ENCODE measurements at places on chromosomes 6 and 20.

GRCh38 chr6:33508935-33509926 is 54.9 kb downstream of the ZBTB9 start:
- DNase-seq, result no peak

- no peak for DNase-seq
These were observed 19.1 kb upstream of the MYLIP start for GRCh38 chr6:16109659-16110305.

DNA sequence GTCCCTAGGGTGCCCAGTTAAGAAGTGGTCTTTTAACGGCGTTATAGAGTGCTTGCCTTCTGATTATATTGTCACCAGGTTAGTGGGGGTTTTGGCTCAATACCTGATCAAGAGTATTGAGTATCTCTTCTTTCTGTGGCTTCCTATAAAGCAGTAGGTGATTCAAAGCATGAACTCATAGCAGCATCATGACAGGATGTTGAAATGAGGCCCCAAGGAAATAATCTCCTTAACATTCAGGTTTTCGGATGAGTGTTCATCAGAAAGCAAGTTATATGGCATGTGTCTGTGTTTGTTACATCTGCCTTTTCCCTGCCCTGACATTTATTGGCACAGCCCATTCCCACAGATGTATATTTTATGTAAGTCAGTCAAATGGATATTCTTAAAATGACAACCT is 301.0 kb downstream of the FARS2 start:
- DNase-seq, result no peak

GRCh38 chr20:61872371-61872900 is 193.2 kb downstream of the TAF4 start:
- DNase-seq, result no peak

DNA sequence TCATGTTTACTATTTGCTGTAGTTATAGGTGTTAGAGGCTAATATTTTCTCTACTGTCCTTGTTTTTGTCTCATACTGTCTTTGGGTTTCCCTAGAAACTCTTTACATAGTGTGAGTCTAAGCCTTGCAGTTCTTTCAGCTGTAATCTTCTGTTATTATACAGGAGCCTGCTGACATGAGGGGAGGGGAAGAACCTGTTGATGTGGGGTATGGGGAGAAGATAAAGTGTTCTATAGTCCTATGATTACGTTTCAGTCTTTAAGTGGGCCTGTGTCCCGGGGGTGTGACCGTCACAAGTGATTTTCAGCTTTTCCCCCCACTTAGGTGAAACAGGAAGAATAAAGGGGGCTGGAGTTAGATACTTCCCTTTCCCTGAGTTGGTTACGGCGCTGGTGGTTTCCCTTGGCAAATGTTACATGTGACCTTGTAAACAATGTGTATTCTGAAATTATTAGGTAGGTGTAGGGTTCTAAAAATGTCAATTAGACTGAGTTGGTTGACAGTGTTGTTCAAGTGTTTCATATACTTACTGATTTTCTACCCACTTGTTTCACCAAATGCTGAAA is 41.3 kb downstream of the REV3L start:
- DNase-seq, result peak; percentile 38

- no peak for DNase-seq
These were observed 14.5 kb upstream of the SIRPG start for GRCh38 chr20:1671891-1672669.

- no peak for DNase-seq
These were observed 9.3 kb upstream of the RNGTT start for GRCh38 chr6:88972504-88973423.

DNA sequence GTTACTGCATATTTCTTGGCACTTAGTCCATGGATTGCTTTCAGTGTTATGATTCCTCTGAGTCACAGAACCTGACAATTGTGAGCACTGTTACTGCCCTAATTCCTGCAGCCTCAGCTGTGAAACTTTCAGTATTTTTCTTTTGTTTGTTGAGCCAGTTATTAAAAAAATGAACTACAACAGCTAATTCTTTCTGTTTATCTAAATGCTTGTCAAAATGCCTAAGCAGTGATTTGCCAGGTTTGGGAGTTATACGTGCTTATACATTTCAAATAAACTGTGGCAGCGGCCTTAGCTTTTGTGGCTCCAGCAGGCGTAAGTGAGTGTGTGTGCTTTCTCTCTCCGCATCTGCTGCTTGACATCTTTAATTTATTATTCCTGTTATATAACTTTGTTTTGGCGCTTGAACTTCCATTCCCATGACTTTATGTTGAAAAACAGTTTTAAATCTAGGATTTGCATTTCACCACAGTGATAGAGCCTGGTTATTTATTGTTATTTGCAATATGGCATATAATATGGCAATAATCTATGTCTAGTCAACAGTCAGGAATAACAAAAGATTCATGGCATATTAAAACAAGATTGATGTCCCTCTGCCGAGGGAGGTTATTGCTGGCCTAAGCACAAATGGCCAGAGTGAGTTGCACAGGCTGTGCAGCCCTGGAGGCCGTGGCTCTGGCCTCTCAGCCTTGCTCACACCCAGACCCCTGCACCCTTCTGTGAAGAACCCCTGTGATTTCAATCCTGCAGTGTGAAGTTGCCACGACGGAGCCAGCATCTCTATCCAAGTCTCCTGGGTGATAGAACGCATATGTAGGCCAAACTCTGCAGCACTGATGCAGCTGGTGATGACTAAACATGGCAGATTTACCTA is 303.4 kb downstream of the THBS2 start:
- no peak for DNase-seq

DNA sequence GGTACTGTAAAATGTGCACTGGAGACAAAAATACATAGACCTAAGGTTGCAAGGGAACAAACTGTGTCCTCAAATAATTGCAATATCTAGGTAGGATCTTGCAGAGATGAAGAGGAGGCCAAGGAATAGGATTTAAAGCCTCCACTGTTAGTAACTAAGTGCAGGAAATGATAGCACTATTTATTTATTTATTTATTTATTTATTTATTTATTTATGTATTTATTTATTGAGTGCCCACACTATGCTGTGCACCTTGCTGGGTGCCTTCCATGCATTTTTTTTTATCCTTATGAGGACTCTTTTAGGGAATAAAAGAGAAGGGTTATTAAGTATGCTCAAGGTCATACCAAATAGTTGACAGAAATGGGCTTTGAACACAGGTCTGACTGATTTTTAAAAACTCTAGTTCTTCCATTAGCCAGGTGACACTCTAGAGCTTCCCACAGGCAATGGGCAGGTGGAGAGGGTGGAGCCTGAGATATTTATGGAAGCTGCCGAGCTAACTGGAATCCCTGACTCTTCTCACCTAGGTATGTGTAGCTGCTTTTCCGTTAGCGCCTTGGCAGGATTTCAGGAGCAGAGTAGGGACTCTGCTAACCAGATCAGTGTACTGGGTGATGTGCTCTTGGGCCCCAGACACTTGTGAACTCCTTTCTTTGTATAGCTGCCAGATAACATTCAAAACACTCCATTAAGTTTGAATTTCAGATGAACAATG is 12.8 kb upstream of the NUP153 start:
- no peak for DNase-seq

GRCh38 chr20:53124075-53124551 is 152.0 kb downstream of the TSHZ2 start:
- DNase-seq, result no peak

- no peak for DNase-seq
These were observed 77.9 kb downstream of the TNFAIP3 start for GRCh38 chr6:137944793-137945498.

DNA sequence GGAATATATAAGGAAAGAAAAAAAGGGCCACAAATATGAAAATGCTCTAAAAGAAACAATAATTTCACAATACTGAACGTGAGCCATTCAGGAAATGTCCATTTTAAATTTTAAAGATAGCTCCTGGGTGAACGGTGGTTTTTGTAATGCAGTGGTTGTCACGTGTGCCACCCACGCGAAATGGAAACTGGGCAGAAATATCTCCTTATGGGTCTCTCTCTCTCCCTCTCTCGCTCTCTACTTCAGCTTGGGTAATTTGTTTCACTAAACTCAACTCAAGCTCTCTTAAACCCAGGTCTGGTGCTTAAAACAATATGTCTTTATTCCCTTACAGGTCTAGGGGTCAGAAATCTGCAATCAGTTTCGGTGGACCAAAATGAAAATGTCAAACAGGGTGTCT is 150.8 kb downstream of the OR2B2 start:
- peak; percentile 69 for DNase-seq

GRCh38 chr20:35063168-35063567 is 29.4 kb downstream of the TRPC4AP start:
- DNase-seq, result no peak

- no peak for DNase-seq
These were observed 59.1 kb upstream of the RIPOR2 start for GRCh38 chr6:24994812-24995211.

- DNase-seq, result no peak
These were observed 42.2 kb downstream of the C6orf132 start for GRCh38 chr6:42100029-42100901.

DNA sequence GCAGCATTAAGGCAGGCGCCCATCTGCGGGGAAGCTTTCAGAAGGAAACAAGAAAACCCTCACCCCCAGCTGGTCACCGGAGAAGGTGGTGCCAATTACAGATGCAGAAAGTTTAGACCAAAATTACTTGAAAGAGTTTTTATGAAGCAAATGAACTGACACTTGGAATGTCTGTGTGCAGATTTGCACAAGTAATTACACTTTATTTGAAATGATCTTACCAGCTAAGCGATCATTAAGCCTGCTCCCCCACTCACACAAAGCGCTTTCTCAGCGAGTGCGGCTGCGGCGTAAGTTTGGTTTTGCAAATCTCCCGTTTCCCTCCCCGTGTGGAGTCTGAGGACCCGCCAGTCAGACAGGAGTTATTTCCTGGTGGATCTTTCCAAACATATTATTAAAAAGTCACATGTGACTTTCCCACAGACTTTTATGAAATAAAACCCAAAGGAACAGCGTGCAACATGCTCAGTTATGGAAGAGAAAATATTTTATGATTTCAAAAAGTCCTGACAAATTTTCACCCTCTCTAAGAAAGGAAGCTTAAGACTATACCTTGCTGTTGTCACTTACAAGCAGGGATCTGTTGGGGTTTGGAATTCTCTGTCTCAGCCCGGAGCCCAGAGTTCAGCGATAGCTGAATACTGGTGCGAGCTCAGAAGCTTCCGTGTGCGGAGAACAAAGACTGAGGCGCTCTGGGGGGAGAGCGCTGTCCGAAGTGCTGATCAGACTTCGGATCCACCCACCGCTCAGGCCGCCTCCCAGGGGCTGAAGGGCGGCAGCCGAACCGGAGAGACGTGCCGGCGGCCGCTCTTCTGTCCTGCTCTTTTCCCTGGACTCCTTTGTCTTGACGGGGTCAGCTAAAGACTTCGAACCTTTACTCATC is 2.7 kb upstream of the MYT1 start:
- DNase-seq, result peak; percentile 76

DNA sequence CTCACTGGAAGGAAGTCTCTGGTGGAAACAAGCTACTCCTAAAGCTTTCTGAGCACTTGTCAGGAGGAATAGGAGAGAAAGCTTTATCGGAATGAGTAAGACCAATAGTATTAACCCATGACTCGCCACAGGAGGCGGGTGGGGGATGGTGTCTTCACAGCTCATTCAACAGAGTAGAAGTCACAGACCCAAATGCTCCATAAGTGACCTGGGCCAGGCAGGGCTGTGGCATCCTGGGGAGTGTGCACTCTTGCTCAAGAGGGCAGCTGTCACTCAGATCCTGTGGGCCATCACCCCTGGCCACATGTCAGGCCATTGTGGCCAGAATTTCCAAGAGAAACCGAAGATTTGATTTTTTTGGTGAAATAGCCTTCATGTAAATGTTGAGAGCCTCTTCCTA is 116.0 kb downstream of the SYCP2 start:
- DNase-seq, result no peak

GRCh38 chr6:111894951-111895350 is 21.7 kb upstream of the FYN start:
- DNase-seq, result no peak

DNA sequence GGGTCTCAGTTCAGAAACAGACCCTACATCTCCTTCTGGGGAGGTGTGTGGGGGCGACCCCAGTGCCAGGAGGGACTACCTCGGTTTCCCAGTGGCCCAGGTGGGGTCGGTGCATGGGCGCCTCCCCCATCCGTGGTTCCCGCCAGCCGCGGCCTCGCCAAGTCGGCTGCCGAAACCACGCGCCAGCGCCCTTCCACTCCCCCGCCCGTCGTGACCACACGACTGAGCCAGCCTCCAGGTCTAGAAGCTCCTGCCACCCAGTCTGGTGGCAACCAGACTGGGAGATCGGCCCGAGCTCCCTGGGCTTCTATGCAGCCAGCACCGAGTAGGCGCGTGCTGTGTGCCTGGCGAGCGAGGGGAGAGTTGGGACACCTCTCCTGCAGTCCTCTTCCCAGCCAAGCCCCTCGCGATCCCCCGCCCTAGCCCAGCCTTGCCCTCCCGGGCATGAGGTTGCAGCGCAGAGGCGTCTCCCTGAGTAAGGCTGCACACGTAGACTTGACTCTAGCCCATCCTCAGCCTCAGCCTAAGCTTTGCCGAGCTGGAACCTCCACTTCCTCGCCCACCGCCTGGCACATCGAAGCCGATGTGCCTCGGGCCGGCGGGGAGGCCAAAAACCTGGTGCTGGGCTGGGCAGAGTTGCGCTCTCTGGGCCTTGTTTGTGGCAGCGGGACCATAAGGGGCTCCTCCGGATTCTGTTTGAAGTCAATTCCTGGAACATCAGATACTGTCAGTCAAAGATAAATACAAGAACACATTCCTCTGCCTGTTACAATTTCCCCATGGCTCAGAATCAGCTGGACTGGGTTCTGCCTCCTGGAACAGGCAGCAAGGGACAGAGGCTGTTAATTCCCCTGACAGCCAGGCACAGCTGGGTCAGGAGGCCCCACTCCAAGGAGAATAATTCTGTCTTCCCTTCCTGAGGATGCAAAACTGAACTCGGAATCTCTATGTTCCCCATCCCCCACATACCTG is 1.5 kb upstream of the CPNE5 start:
- no peak for DNase-seq

- no peak for DNase-seq
These were observed 133.9 kb upstream of the BTN3A2 start for GRCh38 chr6:26231006-26231587.

- DNase-seq, result no peak
These were observed 321.8 kb upstream of the PRDM1 start for GRCh38 chr6:105764315-105764714.

- DNase-seq, result peak; percentile 85
These were observed 28.1 kb downstream of the PDYN start for GRCh38 chr20:1965520-1966351.

- DNase-seq, result no peak
These were observed 5.9 kb downstream of the TMEM63B start for GRCh38 chr6:44133003-44133931.

DNA sequence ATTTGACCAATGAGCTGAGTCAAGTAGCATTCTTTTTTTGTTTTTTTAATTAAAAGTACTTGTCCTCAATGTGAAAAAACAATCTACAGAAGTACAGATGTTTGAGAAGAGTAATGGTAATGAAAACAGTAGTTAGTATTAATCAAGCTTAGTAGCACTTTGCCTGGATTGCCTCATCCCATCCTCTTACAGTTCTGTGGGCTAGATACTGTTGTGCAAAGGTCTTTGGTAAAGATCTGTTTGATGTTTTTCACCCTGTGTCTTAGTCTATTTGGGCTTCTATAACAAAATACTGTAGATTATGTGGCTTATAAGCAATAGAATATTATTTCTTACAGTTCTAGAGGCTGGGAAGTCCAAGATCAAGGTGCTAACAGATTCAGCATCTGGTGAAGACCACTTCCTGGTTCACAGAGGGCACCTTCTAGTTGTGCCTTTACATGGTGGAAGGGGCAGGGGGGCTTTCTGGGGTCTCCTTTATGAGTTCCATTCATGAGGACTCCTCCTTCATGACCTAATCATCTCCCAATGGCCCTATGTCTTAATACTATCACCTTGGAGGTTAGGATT is 84.3 kb downstream of the SHLD1 start:
- no peak for DNase-seq

GRCh38 chr20:54199721-54200176 is 8.1 kb upstream of the PFDN4 start:
- peak; percentile 67 for DNase-seq

- DNase-seq, result no peak
These were observed 505.3 kb upstream of the JAG1 start for GRCh38 chr20:11178946-11179654.
